ENCODE measurements at places on chromosomes 2 and 18. TPM values are rescaled to one million over a fixed set of nuclear protein-coding genes. Genes with fewer than 3 reads are reported as not detected.

The C2orf92 gene
- 2.2 TPM for total RNA-seq

The KLHL30 gene
- total RNA-seq = under 0.01 TPM

The CRYGD gene
- not detected for total RNA-seq

The TUBB8B gene
- not detected for total RNA-seq

GRCh38 chr2:62304429-62305417, 108.8 kb downstream of the B3GNT2 start:
- DNase-seq = peak; percentile 73

- no peak for DNase-seq
These were observed 155.5 kb upstream of the ACVR2A start for GRCh38 chr2:147689220-147689909.

- peak; percentile 71 for DNase-seq
These were observed 702.2 kb upstream of the NRXN1 start for GRCh38 chr2:51734115-51734514.

GRCh38 chr2:60213865-60214625, 339.4 kb downstream of the BCL11A start:
- no peak for DNase-seq

DNA sequence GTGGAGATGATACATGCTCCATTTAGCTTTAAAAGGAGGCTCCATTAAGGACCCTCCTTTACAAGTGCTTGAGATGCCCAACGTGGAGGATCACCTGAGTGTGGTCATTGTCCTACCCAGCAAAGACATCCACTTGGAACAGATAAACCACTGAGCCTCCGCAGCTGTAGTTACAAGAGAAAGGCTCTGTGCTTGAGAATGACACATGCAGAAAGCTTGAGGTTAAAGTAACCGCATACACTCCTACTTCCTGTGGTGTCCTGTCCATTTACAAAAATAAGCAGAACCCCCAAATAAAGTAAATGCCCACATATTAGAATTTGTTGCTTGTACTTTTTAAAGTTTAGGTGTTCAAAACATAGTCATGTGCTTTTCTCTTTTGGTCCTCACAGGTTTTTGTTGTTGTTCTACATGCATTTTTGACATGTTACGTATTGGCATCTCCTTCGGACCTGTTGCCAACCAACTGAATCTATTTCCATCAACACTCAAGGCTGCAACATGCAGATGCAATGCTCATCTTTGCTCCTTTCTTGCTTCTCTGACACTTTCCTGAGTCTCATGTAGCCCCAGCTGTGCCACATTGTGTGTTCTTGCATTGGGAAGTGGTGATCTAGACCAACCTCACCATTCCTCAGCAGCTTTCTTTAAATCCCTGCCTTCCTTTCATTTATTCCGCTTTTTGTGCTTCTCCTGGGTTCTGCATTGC, 56.0 kb downstream of the SERPINB7 start:
- DNase-seq = peak; percentile 84

DNA sequence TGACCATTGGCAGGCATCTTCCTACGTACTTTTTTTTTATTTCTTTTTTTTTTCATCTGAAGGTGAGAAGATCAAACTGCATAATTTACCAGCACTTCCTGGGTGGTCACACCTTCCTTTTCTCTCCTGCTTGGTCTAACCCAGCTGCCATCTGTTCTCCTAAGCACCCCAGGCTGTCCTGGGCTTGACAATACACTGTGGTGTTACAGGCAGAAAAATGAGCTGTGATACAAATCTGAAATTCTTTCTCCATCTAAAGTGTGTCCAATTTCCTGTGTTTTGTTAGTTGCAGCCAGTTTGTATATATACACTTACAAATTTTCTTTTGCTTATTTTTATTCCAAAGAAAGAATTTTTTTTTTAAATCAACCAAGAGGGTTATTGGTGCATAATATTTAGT, 786.0 kb upstream of the ZEB2 start:
- no peak for DNase-seq
